ENCODE measurements at places on chromosomes 11 and 22. TPM values are rescaled to one million over a fixed set of nuclear protein-coding genes. Genes with fewer than 3 reads are reported as not detected.

DNA sequence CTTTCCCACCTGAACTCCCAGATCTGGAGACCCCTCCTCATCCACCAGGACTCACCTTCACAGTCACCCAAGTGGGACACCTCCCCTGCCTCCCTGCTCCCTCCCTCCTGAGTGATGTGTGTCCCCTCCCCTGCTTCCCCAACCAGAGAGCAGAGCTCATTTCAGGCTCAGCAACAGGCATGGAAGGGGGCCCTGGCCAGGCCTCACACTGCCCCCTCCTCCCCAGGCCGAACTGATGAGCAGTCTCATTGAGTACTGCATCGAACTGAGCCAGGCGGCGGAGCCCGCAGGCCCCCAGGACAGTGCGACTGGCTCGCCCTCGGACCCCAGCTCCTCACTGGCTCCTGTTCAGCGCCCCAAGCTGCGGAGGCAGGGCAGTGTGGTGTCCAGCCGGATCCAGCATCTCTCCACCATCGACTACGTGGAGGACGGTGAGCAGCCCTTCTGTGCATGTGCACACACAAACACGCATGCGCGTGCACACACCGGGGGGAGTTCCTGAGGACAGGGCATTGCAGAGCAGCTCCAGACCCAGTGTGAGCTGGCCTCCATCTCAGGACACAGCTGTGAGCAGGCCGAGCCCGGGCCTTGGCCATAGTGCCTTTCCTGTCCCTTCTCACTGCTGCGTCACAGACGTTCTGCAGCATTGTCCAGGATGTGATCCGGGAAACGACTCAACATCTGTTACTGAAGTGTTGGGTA is 17.8 kb upstream of the NEAT1 start:
- no peak for DNase-seq

GRCh38 chr11:88508759-88509581 is 171.4 kb upstream of the CTSC start:
- peak; percentile 15 for DNase-seq

DNA sequence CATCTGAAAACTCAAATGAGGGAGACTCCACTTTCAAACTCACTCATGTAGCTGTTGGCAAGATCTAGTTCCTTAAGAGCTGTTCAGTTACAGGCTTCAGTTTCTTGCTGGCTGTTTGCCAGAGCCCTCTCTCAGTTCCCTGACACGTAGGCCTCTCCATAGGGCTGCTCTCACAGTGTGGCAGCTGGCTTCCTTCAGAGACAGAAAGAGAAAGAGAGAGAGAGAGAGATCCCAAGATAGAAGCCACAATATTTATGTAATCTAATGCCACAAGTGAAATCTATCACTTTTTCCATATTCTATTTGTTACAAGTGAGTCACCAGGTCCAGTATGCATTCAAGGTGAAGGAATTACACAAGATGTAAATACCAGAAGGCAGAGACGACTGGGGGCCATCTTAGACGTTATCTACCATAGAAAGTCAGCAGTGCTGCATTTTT is 168.8 kb downstream of the RCN1 start:
- peak; percentile 40 for DNase-seq

DNA sequence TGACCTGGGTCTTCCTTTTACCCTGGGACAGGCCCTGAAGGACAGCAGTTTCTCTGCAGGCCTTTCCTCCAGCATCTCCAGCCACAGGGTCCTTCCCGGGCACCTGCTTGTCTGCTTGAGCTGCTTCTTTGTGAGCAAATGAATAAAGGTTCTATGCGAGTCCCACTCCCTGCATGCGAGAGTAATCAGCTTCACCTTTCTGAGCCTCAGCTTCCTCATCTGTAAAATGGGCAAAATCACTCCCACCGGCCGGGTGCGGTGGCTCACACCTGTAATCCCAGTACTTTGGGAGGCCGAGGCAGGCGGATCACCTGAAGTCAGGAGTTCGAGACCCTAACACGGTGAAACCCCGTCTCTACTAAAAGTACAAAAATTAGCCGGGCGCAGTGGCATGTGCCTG is 31.1 kb downstream of the IFT27 start:
- no peak for DNase-seq

- DNase-seq: no peak
Observed at GRCh38 chr11:61290905-61291690, 4.0 kb downstream of the VWCE start.

GRCh38 chr11:15371533-15371932 is 256.8 kb downstream of the INSC start:
- DNase-seq: no peak

DNA sequence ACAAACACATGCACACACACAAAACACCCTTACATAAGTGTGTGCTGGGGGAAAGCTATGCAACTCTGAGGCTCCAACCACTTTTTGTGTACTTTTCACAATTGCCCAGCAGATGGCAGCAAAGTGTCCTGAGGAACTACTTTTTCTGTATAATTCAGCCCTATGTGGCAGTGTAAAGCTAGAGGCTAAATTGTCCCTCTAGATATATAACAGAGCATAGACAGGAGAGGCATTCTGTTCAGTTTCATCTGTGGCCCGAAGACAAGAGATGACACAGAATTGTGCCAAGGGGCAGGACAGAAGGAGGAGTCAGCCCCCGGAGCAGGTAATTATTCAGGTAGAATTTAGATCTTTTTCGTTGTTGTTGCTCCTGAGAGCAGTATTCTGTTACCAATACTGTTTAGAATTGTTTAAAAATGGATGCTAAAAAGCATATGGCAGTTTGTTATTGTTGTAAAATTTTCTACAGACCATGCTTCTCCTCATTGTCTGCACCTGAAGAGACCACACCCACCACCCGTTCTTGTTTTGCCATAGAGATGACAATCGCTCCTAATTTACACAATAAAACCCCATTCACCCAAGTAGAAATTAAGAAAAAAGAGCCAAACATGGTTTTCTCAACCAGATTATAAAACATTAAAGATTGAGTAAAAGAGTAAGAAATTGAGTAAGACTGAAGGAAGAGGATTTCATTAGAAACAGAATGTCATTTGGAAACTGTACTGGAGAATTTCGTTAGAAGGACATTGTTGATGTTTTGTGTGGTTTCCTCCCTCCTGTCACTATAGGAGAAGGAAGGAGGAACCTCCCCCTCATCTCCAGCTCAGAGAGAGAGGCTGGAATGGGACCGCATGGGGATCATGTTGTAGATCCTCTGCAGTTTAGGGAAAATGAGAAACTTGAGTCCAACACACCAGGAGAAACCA is 14.5 kb upstream of the MS4A7 start:
- DNase-seq: peak; percentile 38

GRCh38 chr22:48943567-48944432 is 883.9 kb downstream of the BRD1 start:
- DNase-seq: no peak

GRCh38 chr22:38317995-38318715 is 922 bp upstream of the CSNK1E start:
- DNase-seq: peak; percentile 90

GRCh38 chr11:44936525-44936924 is 14.2 kb downstream of the TP53I11 start:
- peak; percentile 74 for DNase-seq

DNA sequence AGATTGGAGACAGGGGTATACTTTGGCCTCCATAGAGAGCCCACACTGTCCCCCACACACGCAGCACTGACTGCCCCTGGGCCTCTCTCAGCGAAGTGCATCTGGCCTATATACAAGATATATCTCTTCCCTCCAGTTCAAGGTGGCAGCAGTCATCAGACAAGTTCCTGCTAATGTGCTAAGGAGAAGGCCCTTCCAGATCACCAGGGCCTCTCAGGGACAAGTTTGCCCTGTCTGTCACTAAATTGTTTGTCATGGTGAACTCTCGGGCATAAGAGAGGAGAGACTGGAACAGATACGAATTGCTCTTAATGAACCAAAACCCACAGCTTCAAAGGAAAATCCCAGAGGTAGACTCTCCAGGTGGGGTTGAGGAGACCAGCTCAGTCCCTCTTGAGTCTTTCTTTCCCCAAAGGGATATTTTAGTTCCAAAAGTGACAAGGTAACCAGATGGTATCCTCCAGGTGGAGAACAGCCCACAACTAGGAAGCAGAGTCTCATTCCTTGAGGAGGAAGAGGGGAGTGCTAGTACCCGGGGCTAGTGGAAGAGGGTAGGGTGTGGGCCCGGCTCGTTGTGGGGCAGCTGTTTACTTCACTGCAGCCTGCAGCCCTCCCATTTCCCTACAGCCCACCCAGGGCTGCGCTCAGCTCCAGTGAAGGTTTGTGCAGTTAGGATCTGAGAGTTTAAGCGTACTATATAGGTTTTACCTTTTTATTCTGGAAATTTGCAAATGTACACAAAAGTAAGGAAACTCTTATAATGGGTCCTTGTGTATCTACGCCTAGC is 2.2 kb upstream of the SLC35C1 start:
- no peak for DNase-seq

DNA sequence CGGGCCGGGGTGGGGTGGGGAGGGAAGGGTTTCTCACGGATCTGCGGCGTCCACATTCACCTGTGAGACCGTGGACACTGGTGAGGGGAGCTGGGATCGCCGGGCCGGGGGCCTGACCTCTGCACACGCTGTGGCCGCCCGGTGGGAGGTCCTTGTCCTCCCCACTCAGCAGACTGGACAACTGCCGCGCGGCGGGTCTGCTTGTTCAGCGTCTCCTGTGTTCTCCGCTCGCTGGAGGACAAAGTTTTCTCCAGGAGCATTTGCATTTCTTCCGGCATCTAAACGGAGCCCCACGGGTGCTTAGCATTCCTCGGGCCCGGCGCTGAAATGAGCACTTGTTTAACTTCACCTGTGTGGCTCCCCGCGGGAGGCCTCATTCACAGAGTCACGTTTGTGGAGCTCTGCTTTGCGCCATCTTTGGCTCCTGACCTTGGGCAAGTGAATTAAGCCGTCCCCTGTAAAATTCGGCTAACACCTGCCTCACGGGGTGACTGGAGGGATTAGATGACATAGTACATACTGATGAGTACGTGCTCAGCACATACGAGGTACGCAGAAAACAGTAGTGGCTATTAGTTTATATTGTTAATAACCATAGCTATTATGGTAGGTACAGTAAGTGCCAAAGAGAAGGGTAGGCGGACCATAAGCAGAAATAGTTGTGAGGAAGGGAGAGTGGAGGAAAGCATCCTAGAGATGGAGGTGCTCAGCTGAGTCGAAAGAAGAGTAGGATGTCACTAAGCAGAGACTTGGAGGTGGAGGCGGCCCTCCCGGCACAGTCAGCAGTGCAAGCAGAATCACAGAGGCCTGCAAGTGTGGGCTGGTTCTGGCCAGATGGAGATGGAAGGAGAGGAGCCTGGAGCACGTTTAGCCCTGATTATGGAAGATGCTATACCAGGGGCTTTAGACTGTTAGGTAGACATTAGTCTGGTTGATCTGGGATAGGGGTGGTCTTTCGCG is 885 bp downstream of the TRMU start:
- DNase-seq: no peak

DNA sequence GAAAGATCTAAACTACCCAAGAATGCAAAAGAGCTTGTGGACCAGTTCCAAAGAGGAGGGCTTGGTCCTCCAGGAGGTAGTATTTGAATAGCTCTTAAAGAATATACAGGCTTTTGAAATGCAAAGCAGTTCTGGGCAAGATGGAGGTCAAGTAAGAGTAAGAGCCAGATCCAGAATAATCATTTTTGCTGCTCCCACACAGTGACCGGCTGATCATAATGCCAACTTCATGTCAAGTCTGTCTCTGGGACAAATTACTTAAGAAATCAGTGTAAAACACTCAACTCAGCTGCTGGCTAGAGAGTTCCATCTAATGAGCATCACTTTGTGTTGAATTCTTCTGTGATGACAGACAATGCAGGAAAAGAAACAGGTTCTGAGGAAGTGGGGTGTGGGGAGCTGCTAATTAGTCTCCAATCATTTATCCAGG is 250.9 kb upstream of the NARS2 start:
- no peak for DNase-seq

DNA sequence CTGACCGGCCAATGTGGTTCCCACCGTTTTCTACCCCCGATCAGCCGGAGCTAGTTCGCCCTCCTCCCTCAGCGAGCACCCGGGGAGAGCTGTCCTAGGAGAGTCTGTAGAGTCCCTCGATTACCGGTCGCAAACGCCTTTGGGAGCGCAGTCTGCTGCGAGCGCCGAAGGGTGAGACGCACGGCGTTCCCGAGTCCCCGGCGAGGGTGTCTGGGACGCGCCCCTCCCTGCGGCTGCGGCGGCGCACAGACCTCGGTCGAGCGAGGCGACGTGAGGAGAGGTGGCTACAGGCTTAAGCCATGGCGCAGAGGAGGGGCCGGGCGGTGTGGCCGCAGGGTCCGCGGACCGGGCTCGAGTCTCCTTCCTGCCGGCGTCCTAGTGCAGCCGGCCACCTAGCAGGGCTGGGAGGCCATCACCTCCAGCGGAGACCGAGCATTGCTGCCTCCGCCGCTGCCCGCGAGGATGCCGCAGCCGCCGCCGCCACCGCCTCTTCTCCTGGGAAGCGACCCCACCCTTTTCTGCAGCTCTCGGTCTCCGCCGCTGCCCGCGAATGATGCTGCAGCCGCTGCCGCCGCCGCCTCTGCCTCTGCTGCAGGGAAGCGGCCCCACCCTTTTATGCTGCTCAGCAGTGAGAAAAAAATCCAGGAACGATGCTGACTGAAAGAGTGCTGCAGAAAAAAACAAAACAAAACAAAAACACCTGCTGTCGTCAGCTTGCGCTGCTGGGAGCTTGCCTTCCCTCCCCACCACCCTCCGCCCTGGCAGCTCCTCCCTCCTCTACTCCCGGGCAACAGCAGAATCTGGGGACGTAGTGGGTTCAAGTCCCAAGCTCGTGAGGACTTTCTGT is at the start of gene MAP6:
TSS of gene MAP6 (minus strand) at position 588 of the 847 bp plus-strand sequence. CDS start 669 bp downstream, outside the sequence.
- DNase-seq: no peak

GRCh38 chr11:38226684-38227083 is 1628.6 kb upstream of the RAG2 start:
- DNase-seq: no peak

- no peak for DNase-seq
Observed at GRCh38 chr22:42229455-42230149, 40.9 kb downstream of the TCF20 start.

DNA sequence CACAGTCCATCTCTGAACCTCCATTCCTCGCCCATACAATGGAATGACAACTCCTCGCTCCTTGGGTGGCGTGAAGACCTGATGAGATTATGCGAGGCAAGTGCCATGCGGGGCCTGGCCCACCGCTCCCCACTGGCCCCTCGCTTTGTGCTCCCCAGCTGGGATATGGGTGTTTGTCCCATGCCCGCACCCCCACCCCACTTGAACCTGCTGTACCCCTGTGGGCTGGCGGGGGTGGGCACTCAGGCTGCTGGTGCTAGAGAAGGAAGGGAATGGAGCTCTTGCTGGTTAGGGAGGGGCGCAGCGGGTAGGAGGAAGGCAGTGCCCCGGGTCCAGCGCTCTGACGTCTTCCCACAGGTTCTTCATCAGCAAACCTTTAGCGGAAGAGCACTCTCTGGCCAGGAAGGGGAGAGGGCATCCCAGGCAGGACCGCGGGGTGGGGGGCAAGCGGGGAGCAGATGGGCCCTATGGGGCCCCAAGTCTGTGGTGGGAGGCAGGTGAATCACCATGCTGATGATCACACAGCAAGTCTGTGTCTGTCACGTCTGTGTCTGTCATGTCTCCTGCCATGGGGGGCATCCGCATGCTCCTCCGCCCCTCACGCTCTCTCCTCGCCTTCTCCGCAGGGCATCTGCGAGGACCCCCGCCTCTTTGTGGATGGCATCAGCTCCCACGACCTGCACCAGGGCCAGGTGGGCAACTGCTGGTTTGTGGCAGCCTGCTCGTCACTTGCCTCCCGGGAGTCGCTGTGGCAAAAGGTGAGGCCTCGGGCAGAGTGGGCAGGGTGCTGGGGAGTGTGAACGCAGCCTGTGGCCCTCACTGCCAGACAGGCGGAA is 9.4 kb upstream of the OMP start:
- no peak for DNase-seq

THRSP gene
- 0.10 TPM for polyA plus RNA-seq

OR4D5 gene
- polyA plus RNA-seq: not detected

MFNG gene
- 9.1 TPM for polyA plus RNA-seq

LRRN4CL gene
- polyA plus RNA-seq: 2.9 TPM

P2RY6 gene
- polyA plus RNA-seq: 19.9 TPM
